Hematopoietic multipotent progenitor cell treated with erythropoietin and hydrocortisone succinate and interleukin-3 and kit ligand, for 17 days (in vitro differentiated cells): ENCODE measurements at places on chromosomes 4 and X.

DNA sequence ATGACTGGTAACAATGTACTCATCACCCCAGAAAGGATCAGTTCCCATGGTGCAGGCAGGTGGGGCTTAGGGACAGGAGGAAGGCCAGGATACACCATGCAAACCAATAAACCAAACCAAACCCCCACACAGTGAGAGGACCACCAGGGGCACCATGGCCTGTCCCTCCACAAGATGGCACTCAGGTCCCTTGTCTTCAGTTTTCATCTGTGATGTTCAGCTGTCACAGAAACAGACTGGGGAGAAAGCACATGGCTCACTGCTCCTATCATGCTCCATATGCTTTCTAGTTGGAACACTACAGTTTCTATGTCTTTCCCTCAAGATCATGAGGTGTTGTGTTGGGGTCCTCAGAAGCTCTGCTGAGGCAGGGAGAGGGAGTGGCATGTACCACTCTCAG, 10.1 kb downstream of the HS3ST1 start:
- DNase-seq = no peak

DNA sequence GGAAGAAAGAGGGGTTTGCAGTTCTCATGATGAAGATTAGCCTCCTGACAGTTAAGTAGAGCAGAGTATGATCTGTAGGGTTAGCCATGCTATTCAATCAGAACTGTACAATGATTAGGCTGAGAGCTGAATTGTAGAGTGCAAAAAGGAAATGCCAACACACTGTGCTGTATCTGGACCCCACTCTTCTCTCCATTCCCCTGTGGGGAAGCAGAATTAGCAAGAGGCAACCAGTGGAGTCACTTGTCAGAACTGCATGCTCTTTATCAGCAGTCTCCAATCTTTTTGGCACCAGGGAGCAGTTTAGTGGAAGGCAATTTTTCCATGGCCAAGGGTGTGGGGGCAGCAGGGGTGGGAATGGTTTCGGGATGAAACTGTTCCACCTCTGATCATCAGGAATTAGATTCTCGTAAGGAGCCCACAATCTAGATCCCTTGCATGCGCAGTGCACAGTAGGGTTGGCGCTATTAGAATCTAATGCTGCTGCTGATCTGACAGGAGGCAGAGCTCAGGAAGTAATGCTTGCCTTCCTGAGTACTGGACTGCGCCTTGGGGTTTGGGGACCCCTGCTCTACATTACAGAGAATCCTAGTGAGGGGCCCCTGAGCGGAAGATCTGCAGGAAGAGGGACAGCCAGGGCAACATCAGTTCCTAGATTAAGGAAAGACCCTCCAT, 19.4 kb downstream of the TBC1D9 start:
- DNase-seq = no peak

DNA sequence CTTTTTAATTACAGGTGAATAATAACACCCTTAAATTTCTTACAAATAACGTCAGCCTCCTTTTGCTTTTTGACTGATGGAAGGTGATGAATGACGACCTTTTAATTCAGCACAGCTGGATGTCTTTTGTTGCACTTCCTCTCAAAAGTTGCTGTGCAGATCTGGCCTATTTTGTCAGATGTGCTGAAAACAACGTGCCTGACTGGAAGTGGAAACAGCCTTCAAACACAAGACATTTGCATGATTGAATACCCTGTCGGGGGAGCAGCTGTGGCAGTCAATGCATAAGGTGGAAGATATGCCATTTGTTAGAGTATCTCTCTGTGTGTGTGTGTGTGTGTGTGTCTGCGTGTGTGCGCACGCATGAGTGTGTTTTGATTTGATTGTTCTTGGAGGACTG, 579.7 kb downstream of the SPRY1 start:
- DNase-seq = no peak

- DNase-seq = peak; percentile 32
These were observed 69.8 kb downstream of the SHROOM3 start for GRCh38 chr4:76504613-76505465.

DNA sequence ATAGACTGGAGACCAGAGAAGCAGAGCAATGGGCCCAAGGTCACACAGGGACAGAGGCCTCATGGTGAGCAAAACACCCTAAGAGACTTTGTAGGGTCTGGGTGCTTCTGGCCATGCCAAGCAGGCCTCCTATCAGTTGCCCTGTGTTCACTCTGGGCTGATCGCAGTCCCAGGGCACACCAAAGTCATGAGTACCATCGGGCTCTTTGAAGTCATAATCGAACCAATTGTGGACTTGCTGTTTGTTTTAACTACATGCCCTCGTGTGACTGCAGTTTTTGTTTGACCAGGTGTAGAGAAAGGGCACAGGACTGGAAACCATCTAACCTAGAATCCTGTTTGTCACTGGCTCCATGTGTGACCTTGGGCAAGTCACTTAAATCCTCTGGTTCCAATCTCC, 172.5 kb upstream of the CPEB2 start:
- DNase-seq = no peak

GRCh38 chrX:65874765-65875164, 165.1 kb downstream of the VSIG4 start:
- DNase-seq = no peak

GRCh38 chrX:19814240-19814639, 73.2 kb downstream of the SH3KBP1 start:
- DNase-seq = no peak

GRCh38 chr4:152357206-152357605, 178.7 kb downstream of the FBXW7 start:
- no peak for DNase-seq

GRCh38 chr4:15479089-15479912, 9.6 kb downstream of the CC2D2A start:
- peak; percentile 33 for DNase-seq

- no peak for DNase-seq
These were observed 108.7 kb upstream of the ATP6AP2 start for GRCh38 chrX:40471965-40472648.

- no peak for DNase-seq
These were observed 57.2 kb downstream of the TRAPPC11 start for GRCh38 chr4:183716302-183716701.

DNA sequence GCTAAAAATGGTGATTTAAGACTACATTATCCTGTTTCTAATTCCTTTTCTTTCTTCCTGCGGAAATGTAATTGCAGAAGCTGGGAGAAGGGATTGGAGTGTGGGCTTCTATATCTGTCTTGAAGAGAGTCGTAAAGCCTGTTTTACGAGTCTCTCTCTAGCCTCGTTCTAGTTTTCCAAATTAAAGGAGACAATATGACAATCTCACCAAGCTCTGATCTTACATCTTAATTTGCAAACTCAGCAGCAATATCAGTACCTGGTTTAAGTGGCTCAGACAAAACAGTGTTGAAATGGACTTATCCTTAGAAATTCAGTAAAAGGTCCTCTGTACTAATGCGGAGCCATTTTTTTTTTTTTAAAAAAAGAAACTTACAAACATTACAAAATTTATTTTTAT, 349.5 kb upstream of the HAND2 start:
- DNase-seq = no peak

DNA sequence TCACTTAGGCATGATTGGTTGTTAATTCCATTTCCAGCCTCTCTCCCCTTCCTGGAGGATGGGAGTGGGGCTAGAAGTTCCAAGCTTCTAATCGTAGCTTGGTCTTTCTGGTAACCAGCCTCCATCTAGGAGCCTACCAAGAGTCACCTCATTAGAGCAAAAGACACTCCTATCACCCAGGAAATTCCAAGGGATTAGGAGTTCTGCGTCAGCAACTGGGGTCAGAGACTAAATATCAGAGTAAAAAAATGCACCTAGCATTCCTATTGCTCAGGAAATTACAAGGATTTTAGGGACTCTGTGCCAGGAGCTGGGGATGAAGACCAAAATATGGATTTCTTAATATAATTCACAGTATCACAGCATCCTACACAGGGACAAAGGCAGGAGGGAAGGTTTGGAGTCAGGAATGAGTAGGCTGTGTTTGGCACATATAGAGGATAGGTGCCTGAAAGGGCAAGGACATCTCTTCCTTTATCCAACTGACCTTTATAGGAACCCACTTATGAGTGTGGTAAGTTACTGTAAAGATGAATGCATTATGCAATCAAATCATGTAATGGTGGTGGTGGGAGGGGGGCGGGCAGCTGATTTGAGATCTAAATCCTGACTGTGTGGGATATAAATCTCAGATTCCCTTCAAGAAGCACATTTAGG, 30.5 kb upstream of the LIMCH1 start:
- no peak for DNase-seq

- no peak for DNase-seq
These were observed 61.1 kb downstream of the HDX start for GRCh38 chrX:84441143-84441542.
